ENCODE measurements at places on chromosomes 7 and 10. TPM values are rescaled to one million over a fixed set of nuclear protein-coding genes. Genes with fewer than 3 reads are reported as not detected.

The MICALL2 gene
- total RNA-seq, result 9.9 TPM

The VGF gene
- 0.24 TPM for total RNA-seq

The AKR1C3 gene
- 246 TPM for total RNA-seq

The TNKS2 gene
- 60.2 TPM for total RNA-seq

The TBX20 gene
- not detected for total RNA-seq

The DENND2A gene
- 2.2 TPM for total RNA-seq

The NKX2-3 gene
- total RNA-seq, result not detected

The MEOX2 gene
- not detected for total RNA-seq

The UNCX gene
- total RNA-seq, result not detected

The CCL26 gene
- not detected for total RNA-seq

The CYP3A4 gene
- under 0.01 TPM for total RNA-seq

The TRIL gene
- total RNA-seq, result not detected

The TMEM273 gene
- 0.48 TPM for total RNA-seq

The FXYD4 gene
- not detected for total RNA-seq

The GIMAP1 gene
- total RNA-seq, result not detected

The LRRD1 gene
- not detected for total RNA-seq

The UCN3 gene
- not detected for total RNA-seq

The RINT1 gene
- total RNA-seq, result 8.0 TPM

The MOGAT3 gene
- total RNA-seq, result not detected

The CYP26C1 gene
- 0.24 TPM for total RNA-seq

The RPS24 gene
- total RNA-seq, result 5,935 TPM

The HOXA10 gene
- 2.2 TPM for total RNA-seq

The OPN4 gene
- not detected for total RNA-seq

The CYP2C19 gene
- total RNA-seq, result not detected

The NDUFB8 gene
- 86.7 TPM for total RNA-seq

The GNGT1 gene
- total RNA-seq, result not detected

The NPY gene
- total RNA-seq, result not detected

The CHST15 gene
- total RNA-seq, result 17.3 TPM

The MNX1 gene
- not detected for total RNA-seq

The NOS3 gene
- total RNA-seq, result 0.64 TPM

The CHAT gene
- not detected for total RNA-seq
